Thoracic aorta endothelial cell (primary cell): ENCODE measurements at places on chromosomes 2 and 18. TPM values are rescaled to one million over a fixed set of nuclear protein-coding genes. Genes with fewer than 3 reads are reported as not detected.

FRZB gene
- total RNA-seq: not detected in 2 replicates

ERICH2 gene
- not detected in 2 replicates for total RNA-seq

PIEZO2 gene
- total RNA-seq: 0.29 and 31.0 TPM in 2 replicates

UGT1A4 gene
- not detected in 2 replicates for total RNA-seq

CNDP1 gene
- not detected in 2 replicates for total RNA-seq

ASTL gene
- total RNA-seq: not detected in 2 replicates

ACADL gene
- total RNA-seq: not detected in 2 replicates

AKAIN1 gene
- not detected in 2 replicates for total RNA-seq

MROH2A gene
- not detected in 2 replicates for total RNA-seq

CELF4 gene
- total RNA-seq: not detected in 2 replicates

ACOXL gene
- not detected in 2 replicates for total RNA-seq

SDC1 gene
- total RNA-seq: 1.6 and 2.4 TPM in 2 replicates

MYOM1 gene
- under 0.01 and 0.22 TPM in 2 replicates for total RNA-seq

PROKR1 gene
- total RNA-seq: under 0.01 TPM in 1 of 2 replicates, not detected in the other

ADAM23 gene
- 9.0 and 11.2 TPM in 2 replicates for total RNA-seq

ERBB4 gene
- total RNA-seq: 0.13 and 0.14 TPM in 2 replicates

SKOR2 gene
- not detected in 2 replicates for total RNA-seq

FASTKD1 gene
- total RNA-seq: 31.9 and 43.7 TPM in 2 replicates

DYSF gene
- 122 and 135 TPM in 2 replicates for total RNA-seq

IL1F10 gene
- total RNA-seq: not detected in 2 replicates

IL1RL2 gene
- total RNA-seq: 0.07 TPM in 1 of 2 replicates, not detected in the other

METAP1D gene
- total RNA-seq: 8.1 and 10.1 TPM in 2 replicates

DPYSL5 gene
- total RNA-seq: not detected in 2 replicates

RSAD2 gene
- total RNA-seq: 0.13 and 0.43 TPM in 2 replicates

C1GALT1C1L gene
- 0.50 TPM in 1 of 2 replicates, not detected in the other for total RNA-seq

ABCB11 gene
- total RNA-seq: 0.50 and 0.53 TPM in 2 replicates

SP110 gene
- 10.0 and 12.1 TPM in 2 replicates for total RNA-seq

C2orf15 gene
- total RNA-seq: 0.14 TPM in 1 of 2 replicates, not detected in the other

DCC gene
- total RNA-seq: not detected in 2 replicates

MYO7B gene
- total RNA-seq: 0.14 TPM in 1 of 2 replicates, not detected in the other

CNRIP1 gene
- total RNA-seq: 67.6 and 77.0 TPM in 2 replicates

GPR35 gene
- total RNA-seq: 0.13 and 0.14 TPM in 2 replicates
